ENCODE measurements at places on chromosomes 3 and 15. TPM values are rescaled to one million over a fixed set of nuclear protein-coding genes. Genes with fewer than 3 reads are reported as not detected.

DNA sequence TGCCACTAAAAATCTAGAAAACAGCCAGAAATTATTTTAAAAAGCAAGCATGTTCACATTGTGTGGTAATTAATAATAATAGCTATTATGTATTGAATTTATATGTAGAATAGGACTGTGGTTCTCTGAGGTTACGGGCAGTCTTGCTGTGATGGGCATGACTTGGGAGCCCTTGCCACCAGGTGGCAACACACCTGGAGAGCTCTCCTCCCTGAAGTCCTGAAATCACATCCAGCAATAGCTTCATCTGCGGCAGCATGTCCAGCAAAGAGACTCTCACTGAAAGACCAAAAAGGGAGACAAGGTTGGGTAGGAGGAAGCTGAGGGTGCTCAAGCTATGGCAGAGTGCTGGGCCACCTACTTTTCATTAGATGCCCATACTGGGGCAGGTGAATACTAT lies 206.8 kb upstream of the IL12A start:
- no peak for DNase-seq

- no peak for DNase-seq
Observed at GRCh38 chr15:77695961-77696582, 63.4 kb upstream of the LINGO1 start.

DNA sequence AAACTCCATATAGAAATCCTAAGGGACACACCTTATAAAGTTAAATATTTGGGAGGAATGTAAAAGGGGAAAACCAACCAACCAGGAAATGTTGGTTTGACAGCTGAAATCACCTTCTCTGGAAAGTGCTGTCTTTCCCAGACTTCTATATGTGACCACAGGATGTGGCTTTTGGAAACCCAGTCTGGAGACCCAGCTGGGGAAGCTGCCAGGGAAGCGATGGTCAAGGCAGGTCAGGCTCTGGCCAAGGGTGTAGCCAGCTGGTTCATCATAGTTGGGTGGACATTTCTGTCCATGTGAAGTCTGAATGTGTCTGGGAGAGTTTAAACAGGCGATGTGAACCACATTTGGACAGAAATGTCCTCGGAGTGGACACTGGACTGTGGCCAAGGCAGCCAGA lies 73.9 kb downstream of the ARNT2 start:
- DNase-seq = no peak

GRCh38 chr3:161064413-161064812 lies 40.7 kb downstream of the B3GALNT1 start:
- DNase-seq = no peak

DNA sequence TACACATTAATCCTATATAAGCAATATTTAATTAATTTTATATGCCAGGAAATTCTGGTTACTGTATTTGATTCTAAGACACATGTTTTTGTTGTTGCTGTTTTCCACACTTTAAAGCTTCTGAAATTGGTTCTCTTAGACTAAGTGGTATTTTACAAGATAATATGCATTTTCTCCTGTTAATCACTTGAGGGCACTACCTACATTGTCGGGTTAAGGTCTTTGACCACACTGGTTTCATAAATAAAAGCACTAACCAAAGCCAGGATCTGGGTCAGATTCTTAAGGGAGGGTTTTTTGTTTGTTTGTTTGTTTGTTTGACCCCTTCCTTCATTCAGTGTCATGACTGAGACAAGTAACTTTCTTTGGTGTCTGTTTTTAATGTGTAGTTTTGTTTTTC lies 590.2 kb downstream of the RBMS3 start:
- DNase-seq = no peak

The MB21D2 gene
- 16.0 TPM for polyA plus RNA-seq

GRCh38 chr3:87997298-87997697 lies 61.5 kb downstream of the CGGBP1 start:
- DNase-seq = no peak

GRCh38 chr15:25481208-25481859 lies 42.5 kb upstream of the UBE3A start:
- peak; percentile 31 for DNase-seq

The TMEM42 gene
- polyA plus RNA-seq = 30.7 TPM

GRCh38 chr15:80844011-80844732 lies 65.0 kb downstream of the CEMIP start:
- DNase-seq = no peak

DNA sequence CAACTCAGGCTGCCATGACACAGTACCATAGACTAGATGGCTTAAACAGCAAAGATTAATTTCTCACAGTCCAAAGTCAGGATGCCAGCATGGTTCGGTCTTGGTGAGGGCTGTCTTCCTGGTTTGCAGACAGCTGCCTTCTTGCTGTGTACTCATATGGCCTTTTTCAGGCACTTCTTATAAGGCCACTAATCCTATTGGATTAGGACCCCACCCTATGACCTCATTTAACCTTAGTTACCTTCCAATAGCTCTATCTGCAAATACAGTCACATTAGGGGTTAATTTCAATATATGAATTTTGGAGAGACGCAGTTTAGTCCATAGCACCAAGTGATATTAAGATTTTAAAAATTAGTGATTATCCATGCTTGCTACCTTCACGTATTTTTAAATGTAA lies 297.8 kb downstream of the WDR72 start:
- no peak for DNase-seq

DNA sequence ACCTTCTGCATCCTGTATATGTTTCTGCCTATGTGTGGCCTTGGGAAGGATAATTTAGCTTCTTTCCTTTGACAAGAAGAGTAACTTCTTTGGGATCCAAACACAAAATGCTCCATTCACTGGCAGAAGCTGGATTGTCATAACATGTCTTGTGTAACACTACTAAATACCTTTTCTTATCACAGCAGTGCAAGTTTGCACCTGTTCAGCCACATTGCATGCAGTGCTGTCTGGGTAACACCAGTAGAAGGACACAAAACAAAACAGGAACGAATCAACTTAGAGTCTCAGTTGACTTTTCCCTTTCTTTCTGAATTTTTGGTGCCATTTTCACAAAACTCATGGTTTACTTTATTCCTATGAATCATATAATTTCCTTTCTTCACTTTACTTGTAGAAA lies 43.6 kb upstream of the TNIK start:
- DNase-seq = no peak

GRCh38 chr15:93826293-93826692 lies 405.1 kb upstream of the MCTP2 start:
- DNase-seq = no peak

DNA sequence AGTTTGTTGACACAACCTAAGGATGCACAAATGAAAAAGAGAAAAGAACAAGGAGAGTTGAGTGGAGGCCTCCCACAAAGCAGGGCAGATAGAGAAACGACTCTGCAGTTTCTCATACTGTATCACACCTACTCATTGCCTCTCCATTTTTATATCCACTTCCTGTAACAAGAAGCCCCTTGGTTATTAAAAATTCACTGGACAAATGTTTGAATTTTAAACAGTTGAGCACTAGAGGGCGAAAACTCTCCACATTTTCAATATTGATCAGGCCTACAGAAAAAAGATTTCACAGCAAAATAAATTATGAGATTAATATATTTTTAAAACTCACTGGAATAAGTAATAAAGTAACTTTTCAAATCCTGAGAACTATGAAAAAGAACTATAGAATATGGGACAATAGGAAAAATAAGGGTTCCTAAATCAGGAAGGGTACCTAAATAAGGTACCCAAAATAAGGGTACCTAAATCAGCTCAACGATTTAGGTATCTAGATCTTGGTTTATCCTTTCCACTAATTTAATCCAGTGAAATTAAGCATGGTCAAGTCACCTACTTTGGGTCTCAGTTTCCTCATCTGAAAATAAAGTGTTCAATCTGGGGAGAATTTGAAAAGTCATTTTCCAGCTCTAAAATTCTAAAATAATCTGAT lies 47.0 kb upstream of the PPIB start:
- peak; percentile 39 for DNase-seq

The MAP1A gene
- 9.3 TPM for polyA plus RNA-seq

GRCh38 chr3:127997961-127998360 lies 54.3 kb upstream of the SEC61A1 start:
- DNase-seq = no peak

- no peak for DNase-seq
Observed at GRCh38 chr3:58034738-58035523, 26.7 kb downstream of the FLNB start.

DNA sequence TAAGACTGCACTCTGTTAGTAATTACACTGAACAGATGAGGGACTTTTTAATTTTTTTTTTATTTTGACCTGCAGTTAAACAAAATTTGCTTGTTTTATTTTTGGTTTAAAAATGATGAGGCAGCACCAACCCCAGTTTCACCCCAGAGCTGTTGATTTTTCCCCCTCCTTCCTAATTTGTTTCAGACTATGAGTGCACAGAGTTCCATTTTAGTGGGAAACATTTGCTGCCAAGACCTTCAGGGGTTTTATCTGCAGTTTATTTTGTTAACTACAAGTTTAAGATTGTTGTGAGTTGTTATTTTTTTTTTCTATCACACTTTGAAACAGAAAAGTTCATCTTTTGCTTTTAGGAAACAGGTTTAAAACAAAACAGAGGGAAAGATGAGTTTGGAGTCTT lies 455.9 kb upstream of the NR2F2 start:
- DNase-seq = no peak

- no peak for DNase-seq
Observed at GRCh38 chr15:62626903-62627302, 415.6 kb upstream of the TPM1 start.

DNA sequence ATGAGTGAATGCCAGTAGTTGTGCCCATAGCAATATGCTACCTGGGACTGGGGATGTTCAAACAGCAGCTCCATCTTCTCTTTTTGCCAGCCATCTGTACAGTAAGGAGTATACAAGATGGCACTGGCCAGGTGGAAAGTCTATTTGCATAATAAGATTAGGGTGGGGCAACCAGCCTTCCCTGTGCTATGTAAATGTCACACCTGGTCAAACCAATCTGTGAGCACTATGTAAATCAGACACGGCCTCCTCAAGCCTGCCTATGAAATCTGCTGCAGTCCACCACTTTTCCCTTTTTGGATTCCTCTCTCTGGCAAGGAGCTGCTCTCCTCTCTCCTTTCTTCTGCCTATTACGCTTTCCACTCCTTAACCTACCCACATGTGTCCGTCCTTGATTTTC lies 53.0 kb downstream of the C3orf80 start:
- DNase-seq = no peak

The CPNE4 gene
- polyA plus RNA-seq = 0.68 TPM

The GLDN gene
- 0.28 TPM for polyA plus RNA-seq

The TMEM212 gene
- 0.32 TPM for polyA plus RNA-seq

- peak; percentile 0 for DNase-seq
Observed at GRCh38 chr15:76678766-76679165, 226.4 kb downstream of the SCAPER start.

GRCh38 chr15:42106288-42106687 lies 11.9 kb upstream of the PLA2G4D start:
- no peak for DNase-seq

DNA sequence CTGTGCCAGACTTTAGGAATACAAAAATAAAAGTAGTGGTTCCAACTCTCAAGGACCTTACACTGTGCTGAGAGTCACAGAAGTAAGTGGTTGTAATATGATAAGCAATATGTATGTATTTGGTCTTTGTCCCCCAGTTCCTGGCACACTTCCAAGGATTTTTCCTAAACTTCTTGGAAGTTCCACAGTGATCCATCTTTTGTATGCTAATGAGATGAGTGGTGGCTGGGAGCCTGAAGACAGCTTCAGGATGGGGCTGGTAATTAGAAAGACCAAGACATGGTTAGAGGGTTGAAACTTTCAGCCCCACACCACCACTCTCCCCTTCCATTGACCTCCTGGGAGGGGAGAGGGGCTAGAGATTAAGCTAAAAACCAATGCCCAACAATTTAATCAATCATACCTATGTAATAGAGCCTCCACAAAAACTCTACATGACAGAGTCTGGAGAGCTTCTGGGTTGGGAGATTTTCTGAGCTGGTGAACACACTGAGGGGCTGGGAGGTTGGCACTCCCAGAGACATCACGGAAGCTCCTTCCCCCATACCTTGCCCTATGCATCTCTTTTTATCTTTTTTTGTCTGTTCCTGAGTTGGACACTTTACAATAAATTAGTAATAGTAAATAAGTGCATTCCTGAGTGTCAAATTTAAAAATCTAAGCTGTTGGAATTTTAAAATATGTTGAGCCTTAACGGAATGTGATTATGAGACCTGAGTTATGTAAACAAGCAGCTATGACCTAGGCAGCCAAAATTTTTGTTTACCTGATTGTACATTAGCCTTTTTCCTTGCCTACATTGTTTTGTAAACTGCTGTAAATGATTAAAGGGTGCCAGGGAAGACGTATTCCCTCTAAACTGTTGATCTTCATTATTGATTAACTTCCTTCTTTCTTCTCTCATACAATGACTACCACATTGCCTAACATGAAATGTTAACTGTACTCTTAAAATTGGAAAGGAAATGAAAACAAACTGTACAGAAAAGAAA lies 24.3 kb downstream of the CD200R1L start:
- no peak for DNase-seq

DNA sequence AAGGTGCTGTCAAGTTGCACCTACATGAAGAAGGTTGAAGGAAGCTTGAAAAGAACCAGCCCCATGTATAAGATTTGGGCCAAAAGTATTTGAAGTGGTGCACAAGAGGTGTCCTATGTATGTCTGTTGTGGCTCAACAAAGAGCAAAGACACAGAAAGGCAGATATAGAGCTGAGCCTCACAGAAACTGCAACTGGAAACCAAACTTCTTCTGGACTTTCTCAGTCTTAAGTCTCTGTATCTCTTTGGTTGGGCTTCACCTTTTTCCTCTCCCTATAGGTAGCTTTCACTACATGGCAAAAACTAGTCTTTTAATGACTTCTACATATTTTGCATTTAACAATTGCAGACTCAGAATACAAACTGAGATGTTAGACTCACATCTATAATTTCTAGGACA lies 8.8 kb upstream of the CMC1 start:
- no peak for DNase-seq

GRCh38 chr3:124701687-124702086 lies 28.6 kb upstream of the UMPS start:
- no peak for DNase-seq

The RASL12 gene
- polyA plus RNA-seq = 6.1 TPM

The TTBK2 gene
- 12.8 TPM for polyA plus RNA-seq

GRCh38 chr3:149443545-149443912 lies 31.0 kb upstream of the TM4SF4 start:
- no peak for DNase-seq

The LRRC3B gene
- polyA plus RNA-seq = 1.8 TPM

DNA sequence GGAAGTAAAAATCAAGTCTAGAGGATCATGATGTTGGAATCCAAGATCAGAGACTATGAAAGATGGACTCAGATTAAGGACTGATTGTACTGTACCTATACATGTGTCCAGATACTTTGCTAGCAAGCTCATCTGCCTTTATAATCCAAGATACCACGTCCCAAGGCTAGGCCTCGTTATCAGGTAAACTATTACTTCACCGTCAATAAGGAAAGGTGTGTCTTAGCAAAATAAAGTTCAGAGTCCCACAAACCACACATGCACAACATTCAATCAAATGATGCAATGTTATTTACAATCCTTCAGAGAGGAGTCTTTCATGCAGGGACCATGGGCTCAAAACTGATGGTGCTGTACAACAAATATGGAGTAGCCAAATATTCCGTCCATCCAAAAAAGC lies 1092.9 kb downstream of the IGSF11 start:
- no peak for DNase-seq
